H54 (cell line): ENCODE measurements at places on chromosomes 7 and 10.

DNA sequence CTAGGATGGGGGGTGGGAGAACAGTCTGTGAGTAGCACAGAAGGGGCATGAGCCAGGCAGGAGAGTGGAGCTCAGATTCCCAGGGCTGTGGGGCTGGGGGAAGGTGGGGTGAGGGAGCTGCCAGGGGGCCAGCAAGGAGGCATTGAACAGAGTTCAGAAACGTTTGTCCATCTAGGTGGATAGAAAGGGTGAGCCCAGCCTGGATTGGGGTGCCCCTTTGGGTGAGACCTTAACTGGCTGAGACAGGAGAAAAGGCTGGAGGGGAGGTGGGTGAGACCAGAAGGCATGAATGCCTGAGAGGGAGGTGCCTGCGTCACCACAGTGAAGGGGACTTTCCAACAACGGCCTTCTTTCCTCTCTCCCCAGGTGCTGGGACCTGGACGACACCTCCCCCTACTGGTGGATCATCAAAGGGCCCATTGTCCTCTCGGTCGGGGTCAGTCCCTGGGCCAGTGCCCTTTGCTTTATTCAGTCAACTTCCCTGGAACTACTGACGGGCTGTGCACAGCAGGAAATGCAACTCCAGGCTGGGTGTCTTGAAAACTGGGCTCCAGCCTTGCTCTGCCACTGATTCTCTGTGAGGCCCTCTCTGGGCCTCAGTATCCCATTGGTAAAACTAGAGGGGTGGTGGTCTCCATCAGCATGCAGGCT is 11.0 kb downstream of the GHRHR start:
- peak; percentile 87 for DNase-seq

GRCh38 chr10:89352802-89353201 is 25.0 kb downstream of the IFIT3 start:
- no peak for DNase-seq

DNA sequence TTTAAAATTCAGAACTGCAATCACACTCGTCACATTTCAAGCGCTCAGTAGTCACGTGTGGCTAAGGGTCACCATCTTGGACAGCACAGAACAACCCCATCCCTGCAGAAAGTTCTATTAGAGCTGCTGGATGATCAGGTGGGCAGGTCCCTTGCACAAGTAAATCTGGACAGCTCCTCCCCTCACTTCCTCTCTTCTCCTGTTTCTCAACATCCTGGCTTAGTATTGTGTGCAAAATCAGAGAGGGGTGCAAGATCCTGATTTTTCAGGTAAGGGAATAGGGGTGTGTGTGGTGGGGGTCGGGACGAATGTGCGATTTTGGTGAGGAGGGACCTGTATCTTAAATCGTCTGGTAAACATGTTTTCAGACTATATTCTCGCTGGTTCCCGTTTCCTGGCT is at the start of gene GIMAP4:
TSS of gene GIMAP4 (plus strand) at position 222 of the 400 bp plus-strand sequence. CDS start 2,512 bp downstream, outside the sequence.
- no peak for DNase-seq

- DNase-seq: no peak
Observed at GRCh38 chr7:91212582-91212981, 51.7 kb upstream of the FZD1 start.

DNA sequence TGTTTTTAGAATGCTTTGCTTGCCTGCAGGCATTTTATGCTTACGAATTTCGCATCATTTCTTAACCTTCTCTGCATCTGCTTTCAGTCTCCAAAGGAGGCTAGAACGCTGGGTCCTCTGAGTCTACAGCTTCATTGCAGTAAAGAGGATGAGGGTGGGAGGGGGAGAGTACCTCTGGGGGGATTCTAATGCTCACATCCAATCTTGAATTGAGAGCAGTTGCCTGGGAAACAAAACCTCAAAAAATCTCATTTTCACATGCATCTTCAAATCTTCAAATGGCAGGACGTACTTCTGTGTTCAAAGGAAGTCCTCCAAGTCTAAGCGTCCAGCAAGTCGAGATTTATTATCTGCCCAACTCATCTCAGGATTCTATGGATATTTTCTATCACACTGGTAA is 100.7 kb upstream of the PRKCQ start:
- no peak for DNase-seq

GRCh38 chr7:153401795-153402720 is 642.5 kb downstream of the ACTR3B start:
- no peak for DNase-seq

DNA sequence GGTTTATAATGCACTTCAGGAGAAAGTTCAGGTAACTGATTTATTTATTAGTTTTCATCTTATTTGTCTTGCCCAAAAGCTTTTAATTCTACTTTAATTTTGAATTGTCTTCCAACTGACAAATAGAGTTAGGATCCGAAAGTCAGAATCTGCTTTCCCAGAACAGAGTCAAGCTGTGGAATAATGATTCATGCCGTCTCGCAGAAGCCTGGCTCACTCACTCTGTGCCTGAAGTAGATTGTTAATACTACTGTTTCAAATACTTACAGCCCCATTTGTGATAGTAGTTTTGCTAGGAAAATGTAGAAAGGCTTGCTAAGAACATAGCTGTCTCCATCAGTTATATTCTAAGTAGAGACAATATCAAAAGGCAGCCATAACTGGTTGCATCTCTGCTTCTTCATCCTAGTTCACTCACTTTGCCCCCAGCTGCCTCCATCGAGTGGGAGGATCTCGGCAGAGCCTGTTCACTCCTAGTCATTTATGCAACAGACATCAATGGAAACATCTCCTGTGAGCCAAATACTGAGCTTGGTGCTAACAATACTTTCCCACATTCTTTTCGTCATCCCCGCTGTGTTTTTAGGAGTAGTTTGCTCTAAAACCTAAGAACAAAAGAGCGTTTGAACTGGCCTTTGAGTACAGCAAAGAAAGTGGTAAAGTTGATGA is 28.0 kb downstream of the ABRAXAS2 start:
- DNase-seq: no peak

GRCh38 chr7:128383776-128384175 is 22.3 kb upstream of the PRRT4 start:
- DNase-seq: peak; percentile 63

- no peak for DNase-seq
Observed at GRCh38 chr10:116211682-116212081, 61.3 kb downstream of the GFRA1 start.

GRCh38 chr10:22230158-22230833 is 12.5 kb upstream of the EBLN1 start:
- no peak for DNase-seq

- no peak for DNase-seq
Observed at GRCh38 chr10:31151301-31151700, 119.6 kb upstream of the ZNF438 start.

DNA sequence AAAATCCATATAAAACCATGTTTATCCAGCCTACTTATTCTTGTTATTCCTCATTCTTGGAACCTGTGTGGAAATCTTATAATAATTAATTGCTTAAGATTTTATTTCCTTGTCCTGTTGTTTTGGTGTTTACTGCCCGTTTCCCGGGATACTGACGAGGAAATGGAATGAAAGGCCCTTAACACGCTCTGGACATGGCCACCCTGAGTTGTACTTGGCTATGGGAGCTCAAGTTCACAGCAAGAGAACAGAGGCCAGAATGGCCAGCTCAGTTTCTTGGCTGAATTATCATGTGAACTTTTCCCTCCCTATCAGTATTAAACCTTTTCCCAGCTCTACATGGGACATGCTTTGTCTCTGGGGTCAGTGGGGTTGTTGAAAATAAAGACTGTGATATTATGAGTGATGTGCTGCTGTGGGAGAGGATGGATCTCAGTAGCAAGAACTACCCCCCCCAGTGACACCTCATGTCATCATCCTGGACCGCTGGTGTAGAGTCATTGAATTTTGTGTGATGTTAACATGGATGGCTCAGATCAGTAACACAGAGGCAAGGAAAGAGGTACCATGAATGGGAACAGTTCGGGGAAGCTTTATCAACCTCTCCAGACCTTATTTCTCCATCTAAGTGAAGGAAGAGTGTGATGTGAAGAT is 87.0 kb upstream of the IGFBP3 start:
- no peak for DNase-seq

GRCh38 chr7:47932016-47932415 is 16.2 kb downstream of the PKD1L1 start:
- peak; percentile 51 for DNase-seq
